ENCODE measurements at places on chromosomes 2 and 18.
A peak's percentile ranks its signal among the peaks of the same experiment; 100 is the strongest.

GRCh38 chr2:137892739-137893138, 71.5 kb upstream of the HNMT start:
- DNase-seq = no peak

GRCh38 chr2:31411771-31412170, 2.8 kb downstream of the XDH start:
- no peak for DNase-seq

DNA sequence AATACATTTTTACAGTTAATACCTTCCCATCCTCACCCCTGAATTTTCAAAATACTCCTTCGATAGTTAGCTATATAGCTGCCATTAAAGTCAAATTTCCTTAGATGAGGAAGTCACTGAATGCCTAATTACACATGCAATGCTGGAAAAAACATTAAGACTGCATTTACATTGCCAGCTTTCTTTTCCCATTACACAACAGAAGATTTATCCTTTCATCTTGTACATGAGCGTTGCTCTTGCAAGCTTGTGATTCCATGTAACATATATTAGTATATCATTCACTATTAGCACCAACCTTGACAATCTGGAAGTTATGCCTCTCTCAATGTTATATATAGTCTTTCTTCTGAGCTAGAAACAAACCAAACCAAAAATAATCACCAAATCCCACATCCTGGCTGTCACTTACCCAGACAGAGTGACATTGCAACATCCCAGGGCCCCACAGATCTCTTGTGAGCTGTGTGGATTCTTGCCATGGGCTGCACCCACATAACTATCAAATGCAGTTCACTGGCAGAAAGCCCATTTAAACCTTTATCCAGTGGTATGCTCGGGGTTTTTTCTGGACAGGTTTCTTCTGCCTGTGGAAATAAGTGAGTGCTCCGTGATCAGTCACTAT, 79.2 kb upstream of the PAPOLG start:
- no peak for DNase-seq

- DNase-seq = no peak
Measured at GRCh38 chr2:180621941-180622918, 358.2 kb upstream of the UBE2E3 start.

- no peak for DNase-seq
Measured at GRCh38 chr2:79025421-79025820, at the start of gene REG3G. REG3G (plus strand) TSS chr2:79025702; CDS start chr2:79026094, 392 bp downstream.

DNA sequence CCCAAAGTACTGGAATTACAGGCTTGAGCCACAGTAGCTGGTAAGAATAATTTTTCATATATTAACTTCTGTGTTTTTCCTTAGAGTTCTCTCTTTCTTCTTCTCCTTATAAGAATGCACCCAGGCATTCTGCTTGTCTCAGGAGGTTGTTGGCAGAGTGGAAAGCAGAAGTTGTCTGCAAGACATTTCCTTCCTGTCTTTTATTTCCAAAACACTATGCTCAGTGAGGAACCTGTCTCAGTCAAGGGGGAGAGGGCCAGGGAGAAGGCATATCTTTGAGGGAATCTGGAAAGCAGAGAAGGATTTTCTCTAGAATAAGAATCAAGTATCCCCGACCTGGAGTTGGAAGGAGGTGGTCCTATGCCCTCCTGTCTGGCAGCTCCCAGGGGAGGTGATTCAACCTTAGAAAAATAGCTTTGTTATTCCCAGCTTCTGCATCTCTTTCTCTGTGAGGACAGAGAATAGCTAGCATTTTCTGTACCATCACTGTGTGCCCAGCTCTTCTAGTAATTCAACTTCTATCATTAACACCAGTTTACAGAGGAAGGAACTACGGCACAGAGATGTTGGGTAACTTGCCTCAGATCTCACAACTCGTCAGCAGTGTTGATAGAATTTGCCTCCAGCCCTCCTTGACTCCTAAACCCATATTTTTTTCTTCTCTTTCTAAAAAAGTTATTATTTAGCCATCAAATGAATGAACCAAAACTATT, 3.8 kb upstream of the LPIN2 start:
- no peak for DNase-seq

DNA sequence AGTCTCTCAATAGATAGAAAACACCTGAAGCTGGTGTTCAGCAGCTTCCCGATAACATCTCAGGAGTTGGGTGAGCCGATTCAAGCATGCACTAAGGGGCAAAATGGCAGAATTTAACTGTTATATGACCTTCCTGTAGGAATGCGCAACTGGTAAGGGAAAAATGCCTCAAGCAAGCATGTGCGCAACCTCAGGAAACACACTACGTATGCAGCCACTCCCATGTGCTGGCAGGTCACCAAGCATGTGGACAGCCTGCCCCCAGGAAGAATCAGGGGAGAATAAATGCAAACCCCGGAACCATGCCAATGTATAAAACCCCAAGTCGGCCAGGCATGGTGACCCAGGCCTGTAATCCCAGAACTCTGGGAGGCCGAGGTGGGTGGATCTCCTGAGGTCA, 645.6 kb downstream of the NYAP2 start:
- DNase-seq = no peak

DNA sequence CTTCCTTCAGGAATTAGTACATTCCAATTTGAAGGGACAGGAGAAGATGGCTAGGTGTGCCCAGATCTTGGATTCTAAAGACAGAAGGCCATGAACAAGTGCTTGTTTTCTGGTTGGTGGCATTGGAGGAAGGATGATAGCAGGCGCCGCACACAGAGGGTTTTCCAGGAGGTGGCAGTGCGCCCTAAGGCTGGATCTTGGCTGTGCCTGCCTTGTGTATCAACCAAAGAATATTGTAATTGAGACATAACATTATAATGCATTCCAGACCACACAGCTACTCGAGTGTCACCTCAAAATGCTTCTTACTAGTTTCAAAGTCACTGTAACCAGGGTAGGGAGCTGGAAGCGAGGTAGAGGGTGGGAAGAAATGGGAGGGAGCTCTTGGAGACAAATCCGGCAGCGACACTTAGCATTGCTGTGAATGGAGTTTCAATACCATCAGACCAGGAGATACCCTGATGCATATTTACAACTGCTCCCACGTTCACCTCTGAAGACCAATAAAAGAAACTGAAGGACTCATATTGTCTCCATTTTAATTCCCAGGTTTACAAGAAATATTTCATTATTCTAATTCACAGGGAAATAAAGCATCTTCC, 42.5 kb downstream of the CPO start:
- DNase-seq = peak; percentile 70
